ENCODE measurements at places on chromosomes 3 and 15.

- DNase-seq, result no peak
Observed at GRCh38 chr3:142394921-142395622, 52.8 kb downstream of the XRN1 start.

DNA sequence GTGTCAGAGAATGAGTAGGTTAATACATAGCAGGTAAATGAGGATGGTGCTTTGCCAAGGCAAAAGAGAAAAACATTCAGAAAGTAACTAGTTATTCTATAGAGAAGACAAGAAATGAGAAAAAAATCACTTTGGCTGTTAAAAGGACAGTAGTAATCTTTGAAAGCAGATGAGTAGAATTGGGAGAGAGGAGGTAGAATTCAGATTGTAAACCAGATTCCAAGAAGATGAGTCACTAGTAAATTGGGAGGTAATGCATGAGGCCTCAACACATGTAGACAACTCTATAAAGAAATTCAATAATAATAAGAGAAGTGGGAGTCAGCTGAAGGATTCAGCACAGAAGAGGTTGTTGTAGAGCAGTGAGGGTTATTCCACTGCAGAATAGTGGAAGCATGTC is 81.4 kb downstream of the MBNL1 start:
- no peak for DNase-seq

DNA sequence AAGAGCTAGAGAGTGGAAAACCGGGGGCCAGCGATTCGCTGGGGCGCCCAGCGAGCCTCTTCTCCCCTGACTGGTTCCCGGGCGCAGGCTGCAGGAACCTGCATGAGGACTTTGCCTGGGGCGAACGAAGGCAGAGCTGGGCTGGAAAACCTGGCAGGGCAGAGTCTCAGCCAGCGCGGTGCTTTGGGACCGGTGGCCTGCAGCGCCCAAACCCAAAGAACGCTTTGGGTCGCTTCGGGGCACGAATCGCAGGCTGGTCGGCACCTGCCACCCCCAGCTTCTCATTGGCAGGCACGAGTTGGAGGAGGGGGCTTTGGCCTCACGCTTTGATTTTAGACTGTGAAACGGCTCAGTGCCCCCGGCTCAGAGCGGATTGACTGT is 3.0 kb downstream of the ONECUT1 start:
- DNase-seq, result no peak

- DNase-seq, result peak; percentile 63
Observed at GRCh38 chr3:59469948-59470723, 420.3 kb upstream of the CFAP20DC start.

- no peak for DNase-seq
Observed at GRCh38 chr3:72231439-72232196, 446.7 kb upstream of the PROK2 start.

DNA sequence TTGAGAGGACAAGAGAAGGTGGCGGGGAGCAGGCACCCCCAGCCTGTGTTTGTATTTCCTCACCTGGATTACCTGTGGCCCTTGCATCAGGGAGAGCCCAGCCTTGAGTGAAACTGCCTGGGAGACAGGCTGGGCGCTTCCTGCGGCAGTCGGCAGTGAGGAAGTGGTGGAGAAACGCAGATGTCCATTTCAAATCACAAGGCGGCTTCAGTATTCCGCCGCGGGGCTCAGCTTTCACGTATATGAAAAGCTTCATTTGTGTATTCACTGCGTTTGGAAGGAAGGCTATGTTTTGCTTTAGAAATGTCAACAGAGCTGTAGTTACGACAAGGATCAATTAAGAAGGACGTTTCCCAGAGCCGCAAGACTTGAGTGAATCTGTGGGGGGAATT is 167.4 kb upstream of the CTDSPL start:
- no peak for DNase-seq

DNA sequence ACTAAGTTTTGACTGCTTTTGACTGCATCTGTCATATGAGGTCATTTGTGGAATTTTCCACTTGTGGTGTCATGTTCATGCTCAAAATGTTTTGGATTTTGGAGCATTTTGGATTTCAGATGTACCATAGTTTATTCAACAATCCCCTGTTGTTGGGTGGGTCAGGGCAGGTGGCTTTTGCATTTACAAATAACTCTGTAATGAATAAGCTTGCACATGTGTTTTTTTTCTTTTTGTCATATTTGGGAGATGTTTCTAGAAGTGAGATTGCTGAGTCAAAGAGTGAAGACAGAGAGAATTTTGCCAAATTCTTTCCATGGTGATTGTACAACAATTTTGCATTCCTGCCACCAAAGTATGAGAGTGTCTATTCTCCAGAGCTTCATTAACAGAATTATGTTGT is 62.4 kb upstream of the ADPGK start:
- DNase-seq, result no peak

GRCh38 chr15:78570710-78571109 is 5.4 kb downstream of the CHRNA5 start:
- no peak for DNase-seq

DNA sequence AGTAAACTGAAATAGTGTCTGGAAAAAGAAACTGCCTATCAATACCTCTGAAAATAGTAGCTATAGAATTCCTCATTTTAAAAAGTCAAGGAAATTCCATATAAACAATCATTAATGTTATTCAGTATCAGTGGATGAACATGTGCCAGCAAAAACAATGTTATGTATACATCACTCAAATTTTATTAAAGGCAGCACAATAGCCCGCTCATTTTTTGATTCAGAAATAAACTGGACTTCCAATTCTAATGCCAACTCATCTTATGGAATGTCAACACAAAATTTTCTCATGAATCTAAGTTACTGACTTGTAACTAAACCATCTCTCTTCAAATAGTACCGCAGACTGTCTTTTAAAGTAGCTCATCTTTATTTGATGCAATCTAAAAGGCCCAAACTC is 19.0 kb downstream of the THBS1 start:
- no peak for DNase-seq

- DNase-seq, result no peak
Observed at GRCh38 chr3:135215516-135215915, 420.5 kb downstream of the EPHB1 start.

GRCh38 chr3:142916605-142917004 is 27.7 kb upstream of the PCOLCE2 start:
- DNase-seq, result no peak

Data from activated naive CD4-positive, alpha-beta T cell treated with anti-CD3 and anti-CD28 coated beads for 36 hours (primary cell).